Frontal cortex (tissue), 4 donors: ENCODE measurements at places on chromosomes 2 and 18. TPM values are rescaled to one million over a fixed set of nuclear protein-coding genes. Genes with fewer than 3 reads are reported as not detected.
A peak's percentile ranks its signal among the peaks of the same experiment; 100 is the strongest.

DNA sequence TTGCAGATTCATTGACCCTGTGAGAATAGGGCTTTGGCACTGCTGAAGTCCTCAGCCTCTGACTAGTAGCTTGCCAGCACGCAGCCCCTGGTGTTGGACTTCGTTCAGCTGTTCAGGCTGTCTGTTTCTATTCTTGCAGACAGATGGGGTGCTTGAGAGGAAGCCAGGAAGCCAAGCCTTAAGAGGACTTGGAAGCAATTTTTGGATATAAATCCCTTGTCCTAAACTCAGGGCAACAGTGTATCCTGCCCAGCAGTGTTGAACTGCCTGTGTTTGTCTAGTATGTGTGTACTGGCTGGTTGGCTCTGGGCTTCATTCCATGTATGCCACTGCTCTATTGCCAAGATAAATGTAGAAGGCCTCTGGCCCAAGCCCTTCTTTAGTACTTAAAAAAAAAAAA is 108.6 kb downstream of the COMMD1 start:
- DNase-seq: peak; percentile 29

GRCh38 chr18:44180683-44181082 is 500.0 kb upstream of the SETBP1 start:
- no peak for DNase-seq

DNA sequence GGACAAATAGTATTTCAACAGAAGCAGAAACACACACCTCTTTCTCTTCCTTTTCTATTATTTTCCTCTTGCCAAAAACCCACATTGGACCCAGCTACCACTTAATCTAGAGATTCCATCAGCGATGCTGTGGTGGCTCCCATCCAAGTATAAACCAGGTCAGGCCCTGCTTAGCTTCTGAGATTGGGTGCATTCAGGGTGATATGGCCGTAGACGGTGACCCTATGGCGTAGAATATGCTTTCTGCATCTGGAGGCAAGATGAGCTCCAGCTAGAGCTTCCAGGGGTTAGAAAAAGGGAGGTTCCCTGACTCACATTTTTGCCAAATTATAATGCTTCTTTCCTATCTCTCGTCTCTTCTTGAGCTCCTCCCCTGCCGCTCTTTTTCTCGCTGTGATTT is 66.5 kb downstream of the TNP1 start:
- DNase-seq: no peak

GRCh38 chr2:128178650-128179460 is 87.9 kb downstream of the UGGT1 start:
- no peak for DNase-seq

DNA sequence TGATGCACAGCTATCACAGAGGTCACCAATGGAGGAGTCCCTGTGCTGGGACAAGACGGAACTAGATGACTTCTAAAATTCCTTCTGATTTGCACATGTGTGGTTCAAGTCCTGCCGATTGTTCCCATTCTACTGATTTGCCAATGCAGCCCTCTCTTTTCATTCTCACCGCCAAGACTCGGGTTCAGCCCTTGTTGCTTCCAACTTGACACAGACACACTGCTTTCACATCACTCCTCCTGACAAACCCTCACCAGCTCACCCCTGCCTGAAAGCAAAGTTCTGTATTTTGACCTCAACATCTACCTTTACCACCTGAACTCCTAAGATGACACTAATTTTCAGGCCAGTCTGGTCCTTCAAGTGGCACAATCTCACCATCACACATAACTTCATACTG is 25.5 kb downstream of the REEP1 start:
- no peak for DNase-seq

DNA sequence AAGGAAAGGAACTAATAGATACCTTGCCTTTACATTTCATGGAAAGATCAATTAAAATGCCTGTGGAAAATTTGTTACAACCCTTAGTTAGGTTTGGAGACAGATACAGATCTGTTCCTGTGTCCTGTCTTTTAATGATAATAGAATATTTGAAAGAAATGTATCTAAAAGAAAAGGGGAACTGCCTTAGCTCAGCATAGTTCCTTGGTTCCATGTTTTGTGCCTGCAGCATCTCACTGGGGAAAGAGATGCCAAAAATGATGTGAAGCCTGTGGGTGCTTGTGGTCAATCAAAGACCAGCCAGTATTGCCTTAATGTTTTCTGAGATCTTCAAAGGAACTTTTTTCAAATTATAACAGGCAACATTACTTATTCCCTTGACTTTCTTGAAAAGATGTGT is 147.6 kb downstream of the ADCYAP1 start:
- DNase-seq: no peak

GRCh38 chr2:69469375-69469774 is 32.1 kb upstream of the NFU1 start:
- DNase-seq: no peak

DNA sequence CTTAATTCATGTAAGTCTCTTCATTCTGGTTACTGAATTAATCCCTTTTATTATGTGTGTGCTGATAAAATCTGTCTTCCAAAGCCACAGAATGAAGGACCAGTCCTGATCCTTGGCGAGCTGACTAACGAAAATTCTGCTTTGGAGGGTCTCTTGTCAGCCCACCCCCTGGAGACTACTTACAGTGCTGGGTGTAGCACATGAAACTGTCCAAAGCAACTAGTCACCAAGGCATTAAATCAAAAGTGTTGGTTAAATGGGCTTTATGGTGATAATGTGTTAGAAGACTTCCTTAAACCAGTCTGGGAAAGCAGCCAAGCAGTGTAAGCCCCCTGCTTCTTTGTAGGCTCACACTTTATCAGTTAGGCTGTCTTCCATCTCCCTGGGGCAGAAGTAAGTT is 420.2 kb downstream of the SUCLG1 start:
- no peak for DNase-seq

- DNase-seq: no peak
Observed at GRCh38 chr2:240453461-240454105, 18.1 kb downstream of the GPC1 start.

DNA sequence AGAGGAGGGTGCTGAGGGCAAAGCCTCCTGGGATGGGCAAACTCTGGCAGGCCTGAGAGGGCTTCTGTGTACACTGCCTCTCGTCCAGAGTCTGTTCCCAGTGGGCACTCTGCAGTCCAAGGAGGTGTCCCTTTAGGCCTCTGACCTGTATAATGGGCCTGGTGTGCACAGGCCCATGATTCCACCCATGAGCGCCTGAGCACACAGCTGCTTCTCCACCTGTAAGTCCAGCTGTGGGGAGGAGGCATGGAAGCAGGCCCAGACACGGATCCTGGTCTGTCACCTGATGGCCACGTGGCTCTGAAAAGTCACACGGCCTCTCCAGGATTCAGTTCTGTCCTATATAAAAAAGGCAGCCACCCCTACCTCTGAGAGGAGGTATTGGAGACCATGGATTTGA is 57.0 kb downstream of the PARD6G start:
- no peak for DNase-seq

GRCh38 chr18:32289483-32290075 is 99.7 kb downstream of the MEP1B start:
- DNase-seq: peak; percentile 32

DNA sequence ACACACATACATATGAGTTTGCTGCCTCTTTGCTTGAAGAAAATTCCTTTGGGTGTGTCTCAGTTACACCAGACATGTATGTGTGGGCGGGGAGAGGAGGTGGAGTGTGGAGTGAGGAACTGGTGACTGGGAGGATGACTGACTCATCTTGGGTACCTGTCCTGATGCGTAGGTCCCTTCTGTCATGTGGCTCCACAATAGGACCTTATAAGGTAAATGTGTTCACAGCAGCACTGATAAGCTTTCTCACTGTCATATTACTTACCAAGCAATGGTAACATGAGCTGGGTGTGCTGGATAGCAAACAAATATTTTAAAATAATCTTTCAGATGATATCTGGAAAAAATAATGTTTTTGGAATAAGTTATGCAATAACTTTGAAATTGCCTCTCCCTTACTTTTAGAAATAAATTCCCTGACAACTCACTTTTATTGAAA is 45.1 kb downstream of the SLC9A2 start:
- DNase-seq: no peak

- no peak for DNase-seq
Observed at GRCh38 chr2:61450144-61450543, 20.7 kb downstream of the USP34 start.

BOK gene
- total RNA-seq: 20.8 TPM

ING5 gene
- 24.1 TPM for total RNA-seq

NR4A2 gene
- 15.1 TPM for total RNA-seq

CIB4 gene
- not detected for total RNA-seq

MARCHF4 gene
- 8.2 TPM for total RNA-seq
